ENCODE measurements at places on chromosomes 6 and 20.
A peak's percentile ranks its signal among the peaks of the same experiment; 100 is the strongest.

DNA sequence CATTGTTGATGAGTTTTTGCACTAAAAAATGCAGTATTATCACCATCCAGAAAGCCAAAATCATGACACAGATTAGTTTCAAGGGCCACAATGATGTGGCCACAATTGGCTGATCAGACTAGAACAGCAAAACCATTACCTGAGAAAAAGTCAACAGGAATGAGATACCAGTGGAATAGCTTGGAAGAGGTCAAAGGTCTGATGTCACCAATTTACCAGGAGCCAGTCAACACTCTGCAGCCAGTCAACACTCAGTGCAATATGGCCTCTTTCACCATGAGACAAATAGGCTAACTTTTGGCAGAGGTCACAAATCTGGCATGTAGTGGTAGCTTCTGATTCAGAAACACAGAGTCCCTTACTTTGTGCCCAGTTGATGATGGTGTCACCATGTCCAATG lies 7.5 kb upstream of the ASIP start:
- no peak for DNase-seq

DNA sequence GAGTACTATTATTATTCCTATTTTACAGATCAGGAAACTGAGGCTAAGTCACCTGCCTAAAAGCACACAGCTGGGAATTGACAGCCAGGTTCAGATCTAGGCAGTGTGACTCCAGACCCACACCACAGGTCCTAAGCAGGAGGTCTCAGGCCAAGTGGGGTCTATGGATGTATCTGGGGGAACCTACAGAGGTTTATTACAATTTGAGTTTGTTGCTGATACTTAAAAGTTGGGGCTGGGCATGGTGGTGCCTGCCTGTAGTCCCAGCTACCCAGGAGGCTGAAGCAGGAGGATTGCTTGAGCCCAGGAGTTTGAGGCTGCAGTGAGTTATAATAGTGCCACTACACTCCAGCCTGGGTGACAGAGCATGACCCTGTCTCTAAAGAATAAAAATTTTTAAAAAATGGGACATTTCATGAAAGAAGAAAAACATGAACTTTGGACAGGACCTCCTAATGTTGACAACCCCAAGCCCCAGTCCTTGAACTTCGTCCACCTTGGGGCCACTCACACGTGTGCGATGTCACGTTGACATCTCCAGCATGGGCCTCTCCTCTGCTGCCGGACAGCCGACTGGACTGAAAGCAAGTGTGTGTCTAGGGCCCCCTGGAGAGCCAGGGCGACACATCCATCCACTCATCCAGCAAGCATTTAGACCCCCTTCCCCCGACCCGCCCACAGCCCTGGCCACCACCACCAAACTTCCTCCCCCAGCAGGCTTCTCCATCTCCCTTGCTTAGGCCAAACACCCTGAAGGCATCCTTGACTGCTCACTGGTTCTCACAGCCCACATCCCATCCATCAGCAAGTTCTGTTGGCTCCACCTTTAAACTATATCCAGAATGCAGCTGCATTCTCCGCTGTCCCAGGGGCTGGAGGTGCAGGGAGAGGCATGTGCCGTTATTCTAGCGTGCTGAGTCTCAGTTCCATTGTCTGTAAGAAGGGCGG lies 40.0 kb downstream of the NOL4L start:
- no peak for DNase-seq

- DNase-seq = no peak
Observed at GRCh38 chr6:47306887-47307286, 2.8 kb downstream of the TNFRSF21 start.

DNA sequence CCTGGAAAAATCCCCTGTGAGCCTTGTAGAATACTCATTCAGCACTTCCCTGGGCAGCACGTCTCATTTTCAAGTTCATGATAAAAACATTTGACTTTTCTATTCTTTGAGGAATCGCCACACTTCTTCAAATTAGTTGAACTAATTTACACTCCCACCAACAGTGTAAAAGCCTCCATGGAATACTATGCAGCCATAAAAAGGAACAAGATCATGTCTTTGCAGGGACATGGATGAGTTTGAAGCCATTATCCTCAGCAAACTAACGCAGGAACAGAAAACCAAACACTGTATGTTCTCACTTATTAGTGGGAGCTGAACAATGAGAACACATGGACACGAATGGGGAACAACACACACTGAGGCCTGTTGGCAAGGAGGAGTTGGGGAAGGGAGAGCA lies 102.0 kb upstream of the HEY2 start:
- DNase-seq = no peak

- no peak for DNase-seq
Observed at GRCh38 chr6:109660526-109661320, 30.3 kb downstream of the AK9 start.

GRCh38 chr6:124738482-124738881 lies 223.8 kb upstream of the RNF217 start:
- no peak for DNase-seq

GRCh38 chr6:16058201-16058928 lies 70.5 kb upstream of the MYLIP start:
- peak; percentile 7 for DNase-seq

DNA sequence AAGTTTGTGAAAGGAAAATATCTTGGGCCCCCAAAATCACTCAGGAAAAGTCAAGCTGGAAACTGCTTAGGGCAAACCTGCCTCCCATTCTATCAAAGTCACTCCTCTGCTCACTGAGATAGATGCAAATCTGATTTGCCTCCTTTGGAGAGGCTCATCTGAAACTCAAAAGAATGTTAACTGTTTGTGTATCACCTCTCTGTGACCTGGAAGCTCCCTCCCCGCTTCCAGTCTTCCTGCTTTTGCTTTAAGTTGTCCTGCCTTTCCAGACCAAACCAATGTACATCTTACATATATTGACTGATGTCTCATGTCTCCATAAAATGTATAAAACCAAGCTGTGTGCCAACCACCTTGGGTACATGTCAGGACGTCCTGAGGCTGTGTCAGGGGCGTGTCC lies 331.4 kb upstream of the QKI start:
- no peak for DNase-seq

GRCh38 chr6:159169557-159170332 lies 545 bp downstream of the FNDC1 start:
- DNase-seq = no peak

DNA sequence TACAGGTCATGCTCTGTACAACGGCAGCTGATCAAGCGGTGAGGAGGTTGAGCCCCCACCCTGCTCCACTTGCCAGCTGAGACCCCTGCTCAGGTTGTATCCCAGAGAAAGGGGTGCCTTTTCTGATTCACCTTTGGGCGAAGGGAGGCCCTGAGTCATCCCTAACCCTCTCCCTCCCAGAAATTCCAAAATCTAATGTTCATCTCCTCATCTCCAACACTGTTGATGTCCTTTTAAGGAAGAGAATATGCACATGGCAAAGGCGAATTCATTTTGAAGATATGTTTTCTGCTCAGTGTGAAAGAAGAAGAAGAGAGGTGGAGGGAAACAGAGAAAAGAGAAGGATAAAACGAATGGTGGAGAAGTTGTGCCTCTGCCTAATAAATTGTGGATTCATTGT lies 120.5 kb downstream of the SCML4 start:
- no peak for DNase-seq

DNA sequence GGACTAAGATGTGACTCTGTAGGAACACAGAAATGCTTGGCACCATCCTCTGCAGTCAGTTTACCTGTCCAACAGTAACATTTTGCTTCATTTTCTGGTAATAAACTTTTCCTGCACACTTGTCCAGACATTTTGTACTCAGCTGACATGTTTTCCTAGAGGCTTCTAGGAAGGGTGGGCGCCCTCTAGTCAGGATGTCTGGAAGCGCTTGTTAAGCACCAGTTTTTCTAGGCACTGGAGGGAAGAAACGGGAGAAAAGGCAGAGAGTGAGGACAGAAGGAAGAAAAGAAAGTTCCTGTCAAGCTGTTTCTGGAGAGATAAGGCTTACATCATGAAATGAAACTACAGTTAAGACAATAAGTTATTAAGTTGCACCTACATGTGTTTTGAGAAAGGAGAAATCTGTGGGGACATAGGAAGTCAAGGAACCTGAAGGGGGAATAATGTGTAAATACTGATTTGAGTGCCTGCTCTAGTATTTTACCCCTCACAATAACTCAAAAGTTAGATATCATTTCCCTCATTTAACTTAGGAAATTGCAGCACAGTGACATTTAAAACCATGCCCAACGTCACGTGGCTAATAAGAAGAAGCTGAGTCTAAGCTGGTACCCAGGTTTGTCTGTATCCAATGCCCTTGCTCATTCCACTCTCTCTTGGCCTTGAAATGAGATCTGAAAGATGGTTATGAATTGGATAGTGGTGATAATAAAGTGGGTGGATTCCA lies 42.7 kb upstream of the TNFRSF21 start:
- DNase-seq = peak; percentile 19

- DNase-seq = peak; percentile 19
Observed at GRCh38 chr6:26328265-26328844, 36.6 kb upstream of the BTN3A2 start.

- no peak for DNase-seq
Observed at GRCh38 chr6:52209770-52210169, 23.6 kb downstream of the IL17A start.

DNA sequence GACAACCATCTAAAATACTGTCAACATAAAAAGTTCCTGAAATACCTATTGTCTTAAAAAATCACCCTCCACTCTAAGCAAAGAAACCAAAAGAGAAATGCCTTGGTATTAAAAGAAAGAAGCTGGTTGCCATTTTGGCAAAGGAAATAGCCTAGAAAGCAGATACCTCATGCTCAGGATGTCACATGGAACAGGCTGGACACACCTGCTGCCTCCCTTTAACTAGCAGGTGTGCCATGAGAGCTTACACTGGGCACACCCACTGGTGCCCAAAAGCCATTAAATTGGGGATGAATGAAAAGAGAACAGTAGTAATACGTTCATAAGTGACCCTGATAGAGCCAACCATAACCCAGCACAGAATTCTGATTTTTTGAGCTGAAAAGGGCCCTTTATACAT lies 1.5 kb downstream of the SLC23A2 start:
- DNase-seq = peak; percentile 25

- DNase-seq = peak; percentile 96
Observed at GRCh38 chr6:44278315-44278714, 8.1 kb downstream of the TMEM151B start.

GRCh38 chr6:48136856-48137255 lies 25.9 kb upstream of the PTCHD4 start:
- no peak for DNase-seq

- no peak for DNase-seq
Observed at GRCh38 chr6:81026041-81026553, 726.4 kb downstream of the TENT5A start.

DNA sequence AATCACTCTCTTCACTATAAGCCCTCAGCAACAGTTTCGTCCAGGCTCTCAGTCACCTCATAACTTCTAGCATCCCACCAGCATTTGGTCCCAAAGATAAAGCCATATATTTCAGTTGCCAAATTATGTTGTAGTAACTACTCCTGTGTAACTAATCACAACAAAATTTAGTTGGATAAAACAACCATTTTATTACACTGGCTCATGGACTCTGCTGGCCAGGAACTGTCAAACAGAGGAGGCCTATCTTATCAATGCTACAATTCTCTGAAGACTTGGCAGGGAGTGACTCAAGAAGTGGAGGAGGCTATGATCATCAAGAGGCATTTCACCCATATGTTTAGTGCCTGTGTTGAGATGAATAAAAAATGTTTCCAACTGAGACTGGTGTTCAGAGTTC lies 1082.3 kb upstream of the GJE1 start:
- no peak for DNase-seq

GRCh38 chr6:158954753-158955152 lies 45.2 kb downstream of the RSPH3 start:
- no peak for DNase-seq

Measured in G401 (cell line).